ENCODE measurements at places on chromosomes 7 and 10.

DNA sequence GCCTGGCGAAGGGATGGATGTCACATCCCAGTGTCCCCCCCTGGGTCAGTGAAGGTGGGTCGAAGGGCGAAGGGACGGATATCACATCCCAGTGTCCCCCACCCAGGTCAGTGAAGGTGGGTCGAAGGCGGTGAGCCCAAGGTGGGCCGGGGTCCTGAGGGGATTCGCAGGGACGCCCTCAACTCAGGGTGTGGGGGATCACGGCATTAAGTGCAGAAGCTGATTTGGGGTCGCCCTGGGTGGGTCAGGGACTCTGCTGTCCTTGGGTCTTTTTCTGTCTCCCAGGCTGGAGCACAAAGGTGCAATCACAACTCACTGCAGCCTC is 21.9 kb downstream of the ADAP1 start:
- no peak for DNase-seq

DNA sequence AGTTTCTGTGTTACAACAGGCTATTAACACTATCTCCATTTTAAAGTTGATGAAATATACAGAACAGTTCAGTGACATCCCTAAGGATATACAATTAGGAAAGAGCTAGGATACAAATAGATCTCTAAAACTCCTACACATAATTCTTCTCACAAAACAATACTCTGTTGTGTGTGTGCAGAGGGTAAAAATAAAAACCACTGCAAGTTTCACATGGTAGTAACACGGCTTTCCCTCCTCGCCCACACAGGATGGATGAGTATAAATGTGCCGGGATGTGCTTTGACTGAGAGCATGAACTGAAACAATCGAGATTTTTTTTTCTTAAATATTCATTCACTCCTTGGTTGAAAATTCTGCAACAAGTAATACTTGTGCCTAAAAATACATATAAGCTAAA is 131.5 kb upstream of the C1QL3 start:
- DNase-seq = no peak

- DNase-seq = no peak
Measured at GRCh38 chr7:98120559-98120958, 13.9 kb downstream of the LMTK2 start.

DNA sequence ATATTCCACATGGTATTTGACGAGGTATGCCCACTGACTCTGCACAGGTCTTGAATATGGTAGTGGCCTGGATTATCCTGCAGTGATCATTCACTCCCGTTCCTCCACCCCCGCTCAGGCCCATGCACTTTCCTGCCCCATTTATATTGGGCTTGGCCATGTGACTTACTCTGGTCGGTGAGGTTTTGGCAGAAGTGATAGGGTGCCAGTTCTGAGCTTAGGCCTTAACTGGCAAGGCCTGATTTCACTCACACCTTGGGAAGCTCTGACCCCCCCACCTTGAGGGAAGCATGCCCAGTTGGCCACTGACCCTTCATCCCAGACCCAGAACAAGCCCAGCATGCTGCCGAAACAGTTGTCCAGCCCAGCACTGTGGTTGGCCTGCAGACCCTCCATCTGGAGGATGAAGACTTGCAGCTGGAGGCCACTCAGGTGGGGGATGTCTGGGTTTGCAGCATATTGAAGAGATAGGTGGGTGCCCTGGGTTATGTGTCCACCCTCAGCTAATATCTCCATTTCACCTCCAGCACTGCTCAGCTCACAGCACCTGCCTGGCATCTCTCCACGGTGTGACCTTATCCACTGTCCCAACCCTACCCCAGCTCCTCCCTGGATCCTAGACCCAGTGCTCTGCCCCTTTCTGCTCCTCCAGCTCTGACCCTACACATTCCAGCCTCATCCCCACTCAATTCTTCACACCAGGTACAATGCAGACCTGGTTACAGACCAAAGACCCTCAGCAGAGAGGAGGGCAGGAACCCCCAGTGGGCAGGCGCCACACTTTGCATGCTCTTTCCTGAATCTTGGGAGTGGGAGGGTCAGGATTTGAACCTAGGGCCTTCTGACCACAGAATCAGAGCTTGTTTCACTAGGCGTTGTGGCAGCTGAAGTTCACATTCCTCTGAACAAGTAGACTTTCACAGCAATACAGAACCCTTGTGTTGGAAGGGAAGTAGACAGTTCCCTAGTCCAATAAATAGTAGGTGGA is 138.1 kb upstream of the CHST15 start:
- DNase-seq = no peak

- DNase-seq = no peak
Measured at GRCh38 chr10:79605308-79605707, 5.4 kb upstream of the SFTPA1 start.
